ENCODE measurements at places on chromosomes 6 and 20.
A peak's percentile ranks its signal among the peaks of the same experiment; 100 is the strongest.

DNA sequence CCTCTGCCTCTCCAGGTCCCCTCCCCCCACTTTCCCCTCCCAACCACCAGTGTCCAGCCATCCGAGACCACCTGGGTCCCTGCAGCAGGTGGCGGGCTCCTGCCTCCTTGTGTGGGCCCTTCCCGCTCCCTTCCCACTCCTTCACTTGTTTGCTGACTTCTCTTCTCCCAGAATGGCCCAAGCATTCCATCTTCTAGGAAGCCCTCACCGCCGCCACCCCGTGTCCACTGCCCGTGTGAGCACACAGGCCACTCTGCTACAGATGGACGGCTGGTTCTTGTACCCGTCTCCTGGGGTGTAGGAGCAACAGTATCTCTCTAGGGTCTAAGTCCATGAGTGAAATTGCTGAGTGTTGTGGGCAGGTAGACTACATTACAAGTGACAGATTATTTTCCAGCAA is 15.0 kb downstream of the BPHL start:
- no peak for DNase-seq

- DNase-seq: no peak
These were observed 648.7 kb upstream of the FLRT3 start for GRCh38 chr20:14986026-14986655.

DNA sequence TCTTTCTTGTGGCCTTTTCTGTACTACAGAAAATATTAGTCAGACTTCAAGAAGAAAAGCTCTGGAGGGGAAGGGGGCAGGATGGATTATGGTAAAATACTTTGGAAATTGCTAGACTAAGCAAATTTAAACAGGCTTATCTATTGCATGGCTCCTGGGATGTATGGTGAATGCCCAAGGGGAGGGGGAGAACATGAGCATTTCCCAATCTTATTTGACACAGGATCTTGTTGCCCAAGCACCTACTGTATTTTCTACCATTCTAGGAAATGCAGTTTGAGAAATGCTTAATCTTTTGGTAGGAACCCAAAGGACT is 86.1 kb upstream of the LAMP5 start:
- DNase-seq: no peak

GRCh38 chr6:18269253-18269652 is 4.9 kb upstream of the DEK start:
- no peak for DNase-seq

DNA sequence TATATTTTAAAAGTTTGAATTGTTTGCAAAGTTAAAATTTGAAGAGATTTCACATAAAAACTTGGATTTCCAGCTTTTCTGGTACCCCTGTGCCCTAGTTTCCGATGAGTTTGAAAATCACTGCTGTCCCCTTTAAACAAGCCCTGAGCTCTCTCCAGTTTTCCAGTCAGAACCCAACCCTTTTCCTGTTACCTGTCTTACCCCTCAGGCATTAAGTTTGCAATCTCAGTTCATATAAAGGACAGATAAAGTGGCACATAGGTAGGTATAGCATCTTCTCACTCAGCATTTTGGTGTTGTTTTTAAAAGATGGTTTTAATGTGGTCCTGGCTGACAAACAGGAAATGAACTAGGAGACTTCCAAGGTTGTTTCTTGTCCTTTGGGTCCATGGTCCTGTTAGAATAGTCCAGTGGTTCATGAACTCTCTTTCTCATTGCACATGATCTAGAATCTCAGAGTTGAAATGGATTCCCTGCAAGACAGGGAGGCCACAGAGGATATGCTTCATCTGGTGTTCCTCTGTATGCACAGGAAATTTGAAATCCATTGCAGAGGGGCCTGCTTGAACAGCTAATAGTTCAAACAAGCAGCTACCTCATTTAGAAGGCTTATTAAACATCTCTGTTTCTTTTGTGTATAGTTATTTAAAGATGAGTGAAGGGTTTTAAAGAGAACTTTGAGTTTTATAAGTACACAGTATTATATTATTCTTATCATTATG is 82.7 kb downstream of the JAG1 start:
- DNase-seq: no peak

- no peak for DNase-seq
These were observed 20.8 kb upstream of the STX11 start for GRCh38 chr6:144129469-144129868.

DNA sequence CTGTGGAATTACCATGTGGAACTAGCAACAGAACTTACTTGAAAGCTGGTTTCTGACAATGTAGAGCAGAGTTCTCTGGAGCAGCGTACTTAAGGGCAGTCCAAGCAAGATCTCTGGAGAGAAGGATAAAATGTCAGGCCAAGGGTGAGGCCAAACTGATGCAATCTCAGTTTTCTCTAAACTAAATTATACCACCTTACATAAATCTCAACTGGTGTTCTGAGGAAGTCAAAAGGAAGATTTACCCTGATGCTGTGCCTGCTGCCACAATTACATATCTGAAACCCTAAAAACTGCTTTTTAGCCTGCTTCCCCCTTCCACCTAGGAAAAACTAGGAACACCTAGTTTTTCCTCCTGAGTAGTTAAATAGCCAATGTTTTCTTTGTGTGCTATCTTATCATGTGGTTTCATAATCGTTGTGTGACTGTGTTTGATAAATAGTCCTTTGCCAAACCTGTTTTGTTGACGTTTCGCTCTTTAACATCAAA is 28.1 kb downstream of the NCOA7 start:
- DNase-seq: no peak

- no peak for DNase-seq
These were observed at the start of gene CDC40 for GRCh38 chr6:110180228-110181008. Gene CDC40, plus strand, starts transcription at chr6:110180427. Its CDS starts 18 bp downstream, at chr6:110180445.

- no peak for DNase-seq
These were observed 26.8 kb upstream of the MRGBP start for GRCh38 chr20:62769346-62770071.

- DNase-seq: no peak
These were observed 169.3 kb upstream of the ZNF337 start for GRCh38 chr20:25865715-25866656.

DNA sequence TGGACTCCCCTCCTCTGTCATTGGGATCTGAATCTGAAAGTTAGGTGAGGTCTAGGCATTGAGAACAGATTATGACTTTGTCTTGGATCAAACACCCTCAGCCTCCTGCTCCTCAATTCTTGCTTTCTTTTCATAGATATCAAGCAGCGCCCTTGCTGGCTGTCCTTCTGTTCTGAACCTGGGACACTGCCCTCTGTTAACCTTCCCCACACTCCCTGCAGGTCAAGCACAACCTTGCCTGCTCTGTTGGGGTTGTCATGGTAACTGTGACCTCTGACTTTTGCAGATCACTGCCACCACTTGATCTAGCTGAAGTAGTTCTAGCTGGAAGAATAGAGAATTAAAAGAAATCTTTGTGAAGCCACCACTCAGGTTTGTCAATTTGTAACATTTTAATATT is 16.4 kb upstream of the MICA start:
- no peak for DNase-seq

DNA sequence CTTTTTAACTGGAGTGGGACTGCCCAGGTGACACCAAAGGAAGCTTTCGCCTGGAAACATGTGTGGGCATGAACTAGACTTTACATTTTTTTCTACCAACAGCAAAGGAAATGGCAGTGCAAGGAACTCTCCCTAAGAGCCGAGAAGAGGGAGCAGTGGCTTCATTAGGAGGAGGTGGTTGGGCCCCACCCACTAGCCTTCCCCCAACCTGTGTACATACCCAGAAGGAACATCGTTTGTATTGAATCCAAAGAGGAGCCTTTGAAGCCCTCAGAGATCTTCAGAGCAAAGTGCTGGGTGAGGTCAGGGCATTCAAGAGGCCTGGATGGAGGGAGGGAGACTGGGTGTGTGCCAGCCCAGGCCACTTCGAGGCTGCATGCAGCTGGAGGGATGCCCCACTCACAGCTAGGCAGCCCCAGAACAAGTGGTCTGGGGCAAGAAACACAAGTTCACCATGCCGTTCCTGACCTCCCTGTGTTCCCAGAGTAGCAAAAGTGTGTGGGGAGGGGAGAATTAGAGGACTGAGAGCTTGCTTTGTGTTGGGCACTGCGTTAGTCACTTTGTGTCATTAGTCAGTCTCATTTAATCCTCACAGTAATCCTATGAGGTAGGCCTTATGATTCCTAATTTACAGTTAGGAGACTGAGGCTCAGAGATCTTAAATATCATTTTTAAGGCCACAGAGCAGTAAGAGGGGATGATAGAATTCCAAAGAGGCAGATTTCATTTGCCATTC is 191.6 kb upstream of the SUPT3H start:
- DNase-seq: no peak

GRCh38 chr20:32652739-32653526 is 20.8 kb downstream of the C20orf203 start:
- DNase-seq: peak; percentile 21

- no peak for DNase-seq
These were observed 231.8 kb downstream of the BCKDHB start for GRCh38 chr6:80338201-80338836.

DNA sequence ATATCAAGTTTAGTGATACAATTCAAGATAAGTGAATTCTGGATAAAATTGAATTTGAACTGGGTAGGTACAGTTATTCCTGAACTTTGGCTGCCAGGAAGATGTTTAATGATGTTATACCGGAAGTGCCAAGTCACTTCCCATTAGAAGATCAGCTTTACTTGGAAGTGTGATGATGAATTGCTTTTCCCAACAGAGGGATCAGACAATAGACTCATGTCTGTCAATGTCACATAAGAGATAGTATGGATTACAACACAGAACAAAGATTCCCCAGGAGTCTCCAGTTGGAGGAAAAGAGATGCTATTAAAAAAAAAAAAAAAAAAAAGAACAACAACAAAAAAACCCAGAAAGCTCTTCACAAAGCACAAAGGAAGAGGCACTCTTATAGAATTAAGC is 497.9 kb upstream of the EPHA7 start:
- no peak for DNase-seq

DNA sequence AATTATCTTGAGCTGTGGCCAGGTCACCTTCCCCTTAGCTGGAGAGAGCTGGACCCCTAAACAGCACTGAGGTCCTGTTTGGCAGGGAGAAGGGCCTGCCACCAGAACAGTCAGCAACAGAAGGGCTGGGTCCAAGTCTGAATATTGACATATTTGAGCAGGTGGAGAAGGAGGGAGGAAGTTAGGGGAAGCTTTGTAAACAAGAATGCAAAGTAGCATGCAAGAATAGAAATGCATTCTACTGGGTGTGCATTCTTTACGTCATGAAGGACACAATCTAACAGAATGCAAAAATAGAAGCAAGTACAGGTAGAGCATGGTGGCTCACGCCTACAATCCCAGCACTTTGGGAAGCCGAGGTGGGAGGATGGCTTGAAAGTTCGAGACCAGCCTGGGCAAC is 100.5 kb downstream of the QRSL1 start:
- DNase-seq: no peak

DNA sequence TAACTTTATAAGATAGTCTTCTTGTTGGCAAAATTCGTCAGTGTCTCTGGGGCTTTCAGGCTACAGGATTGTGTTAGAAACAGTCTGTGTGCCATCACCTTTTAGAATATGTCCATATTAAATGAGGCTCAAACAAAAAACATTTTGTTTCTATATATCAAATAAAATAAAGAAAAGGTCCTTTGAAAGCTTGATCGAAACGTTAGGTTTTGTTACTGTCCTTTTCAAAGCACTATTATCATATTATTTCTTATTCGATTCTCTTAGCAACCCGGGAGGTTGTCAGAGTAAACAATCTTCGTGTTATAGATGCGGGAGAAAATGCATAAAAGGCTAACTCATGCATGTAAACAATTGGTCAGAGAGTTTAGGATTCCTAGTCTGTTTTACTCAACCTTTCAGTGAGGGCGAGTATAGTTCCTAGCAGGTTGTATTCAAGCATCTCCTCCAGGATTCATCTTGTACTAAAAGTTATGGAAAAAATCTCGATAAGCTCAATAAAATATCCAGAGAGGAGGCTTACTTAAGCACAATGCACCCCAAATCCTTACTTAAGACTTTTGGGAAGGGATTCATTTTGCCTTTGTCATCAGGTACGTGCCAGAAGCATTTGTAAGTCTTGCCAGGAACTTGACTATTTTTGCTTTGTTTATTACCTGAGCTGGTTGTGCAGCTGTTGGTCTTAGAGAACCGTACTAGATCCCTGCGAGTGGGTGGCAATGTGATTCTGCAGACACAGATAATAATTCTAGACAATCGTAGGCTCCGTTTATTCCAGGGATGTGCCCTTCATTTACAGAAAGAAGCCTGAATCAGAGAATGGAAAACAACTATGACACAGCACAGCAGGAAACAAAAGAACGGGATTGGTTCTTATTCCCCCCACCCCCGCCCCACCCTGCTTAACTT is 159.6 kb upstream of the ZNF217 start:
- DNase-seq: no peak

GRCh38 chr6:52474173-52474572 is 54.0 kb downstream of the EFHC1 start:
- no peak for DNase-seq

Measured in esophagus squamous epithelium (tissue), 5 donors.